Sigmoid colon (tissue), 7 donors: ENCODE measurements at places on chromosomes 2 and 18. TPM values are rescaled to one million over a fixed set of nuclear protein-coding genes. Genes with fewer than 3 reads are reported as not detected.

- H3K36me3 ChIP-seq = no peaks in the 10 kb centered on the region
- peak; percentile 50 for DNase-seq
- no peak overlapping the region for H3K27ac ChIP-seq
- no peaks in the 10 kb centered on the region for H3K27me3 ChIP-seq
Measured at GRCh38 chr2:1502891-1503304, 89.6 kb downstream of the TPO start.

GRCh38 chr2:45406621-45407020 lies 204.4 kb downstream of the SRBD1 start:
- no peaks in the 10 kb centered on the region for H3K27me3 ChIP-seq
- H3K27ac ChIP-seq = no peak overlapping the region
- DNase-seq = no peak
- H3K4me3 ChIP-seq = no peak overlapping the region
- H3K4me1 ChIP-seq = no peaks in the 10 kb centered on the region

GRCh38 chr2:217878915-217879590 lies 123.7 kb downstream of the TNS1 start:
- no peak for DNase-seq
- no peak overlapping the region for H3K4me3 ChIP-seq
- peaks cover 95% of the 10 kb centered on the region for H3K4me1 ChIP-seq
- H3K36me3 ChIP-seq = peaks cover 99% of the 10 kb centered on the region
- peak overlapping the region; percentile 98 for H3K27ac ChIP-seq

Gene ALPG
- total RNA-seq = not detected

DNA sequence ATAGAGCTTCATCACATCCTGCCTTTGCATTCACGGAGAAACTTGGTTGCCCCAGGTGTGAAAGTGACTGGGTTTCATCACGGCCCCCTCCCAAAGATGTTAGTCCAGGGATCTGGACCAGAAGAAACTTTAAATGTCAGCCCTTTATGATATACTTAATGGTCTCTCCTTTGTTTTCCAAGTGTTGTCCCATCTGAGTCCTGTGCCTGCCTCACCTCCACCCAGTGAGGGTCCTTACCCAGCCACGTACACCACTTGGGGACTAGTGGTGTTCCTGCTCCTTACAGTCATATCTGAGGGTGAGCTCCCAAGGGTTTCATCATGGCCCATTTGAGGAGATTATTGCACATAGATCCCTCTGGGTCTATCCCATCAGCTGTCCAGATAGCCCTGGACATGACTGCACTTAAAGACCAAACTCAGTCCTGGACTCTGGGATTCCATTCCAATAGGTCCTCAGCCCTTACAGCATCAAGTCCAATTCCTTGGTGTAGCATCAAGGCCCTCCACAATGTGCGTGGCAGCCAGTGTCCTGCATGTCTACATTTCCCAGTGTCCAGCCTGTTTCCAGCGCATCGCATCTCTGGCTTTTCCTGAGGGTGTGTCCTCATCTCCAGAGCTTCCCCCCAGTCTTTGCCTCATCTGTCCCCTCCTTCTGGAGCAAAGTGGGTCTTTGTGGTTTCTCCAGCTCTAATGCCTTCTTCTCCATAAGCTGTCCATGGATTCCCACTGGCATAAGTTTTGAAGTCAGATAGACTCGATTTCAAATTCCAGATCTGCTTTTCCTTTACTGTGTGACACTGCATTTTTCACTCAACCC lies 351.6 kb downstream of the MYCN start:
- H3K27ac ChIP-seq = no peak overlapping the region
- H3K4me1 ChIP-seq = no peaks in the 10 kb centered on the region
- no peaks in the 10 kb centered on the region for H3K27me3 ChIP-seq
- no peak overlapping the region for H3K4me3 ChIP-seq
- DNase-seq = no peak

Gene LINC00305
- not detected for total RNA-seq

Gene HS6ST1
- 13.2 TPM for total RNA-seq

Gene NCK2
- total RNA-seq = 55.4 TPM

Gene ANKRD62
- not detected for total RNA-seq

Gene EPB41L3
- total RNA-seq = 156 TPM

- no peak overlapping the region for H3K4me3 ChIP-seq
- H3K36me3 ChIP-seq = peaks cover 18% of the 10 kb centered on the region
- peaks cover 13% of the 10 kb centered on the region for H3K4me1 ChIP-seq
- H3K27me3 ChIP-seq = no peaks in the 10 kb centered on the region
Measured at GRCh38 chr2:230439590-230439989, 23.6 kb downstream of the SP100 start.
